Activated CD4-positive, CD25-positive, alpha-beta regulatory T cell treated with anti-CD3 and anti-CD28 coated beads, Interleukin-2, amount 50 U/mL, for 16 hours (primary cell): ENCODE measurements at places on chromosomes 5 and 9.

DNA sequence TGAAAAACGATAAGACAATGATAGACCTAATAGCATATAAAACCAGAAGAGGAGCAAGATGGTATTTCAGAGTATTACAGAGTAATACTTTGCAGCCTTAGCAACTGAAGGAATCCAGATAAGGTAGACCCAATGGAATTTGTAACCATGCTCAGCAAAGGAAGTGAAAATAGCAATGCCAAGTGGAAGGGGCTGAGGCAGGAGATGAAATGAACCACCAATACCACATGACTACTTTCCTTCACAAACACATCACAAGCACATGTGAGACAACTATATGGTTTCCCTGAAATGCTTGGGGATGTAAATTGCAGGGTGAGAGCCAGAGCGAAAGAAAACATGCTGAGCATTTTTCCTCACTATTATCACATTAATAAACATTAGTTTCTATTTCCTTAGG lies 79.8 kb upstream of the MELK start:
- no peak for DNase-seq

GRCh38 chr5:33588654-33589372 lies 148.0 kb downstream of the TARS1 start:
- no peak for DNase-seq

DNA sequence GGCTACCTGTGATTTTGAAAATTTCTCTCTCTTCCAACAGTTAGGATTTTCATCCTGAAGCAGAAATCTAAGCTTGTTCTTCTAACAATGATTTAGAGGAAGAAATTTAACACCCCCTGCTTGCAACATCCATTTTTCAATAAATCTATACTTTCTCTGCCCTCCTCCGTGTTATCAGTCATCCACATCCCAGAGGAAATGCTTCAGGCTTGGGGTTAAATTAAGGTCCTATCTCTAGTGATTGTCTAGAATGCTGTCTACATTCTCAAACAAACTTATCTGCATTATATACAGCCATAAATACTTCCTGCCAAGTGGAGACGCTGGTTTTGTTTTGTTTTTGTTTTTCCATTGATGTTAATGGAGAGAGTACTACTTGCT lies 371.0 kb downstream of the CSNK1G3 start:
- DNase-seq, result no peak

- no peak for DNase-seq
These were observed 133.7 kb downstream of the WNK2 start for GRCh38 chr9:93317495-93318094.

- DNase-seq, result no peak
These were observed 16.0 kb downstream of the SERINC5 start for GRCh38 chr5:80239680-80240367.

- no peak for DNase-seq
These were observed 402.3 kb upstream of the ZNF608 start for GRCh38 chr5:125148706-125149105.

GRCh38 chr9:85639675-85640186 lies 102.0 kb downstream of the AGTPBP1 start:
- no peak for DNase-seq

DNA sequence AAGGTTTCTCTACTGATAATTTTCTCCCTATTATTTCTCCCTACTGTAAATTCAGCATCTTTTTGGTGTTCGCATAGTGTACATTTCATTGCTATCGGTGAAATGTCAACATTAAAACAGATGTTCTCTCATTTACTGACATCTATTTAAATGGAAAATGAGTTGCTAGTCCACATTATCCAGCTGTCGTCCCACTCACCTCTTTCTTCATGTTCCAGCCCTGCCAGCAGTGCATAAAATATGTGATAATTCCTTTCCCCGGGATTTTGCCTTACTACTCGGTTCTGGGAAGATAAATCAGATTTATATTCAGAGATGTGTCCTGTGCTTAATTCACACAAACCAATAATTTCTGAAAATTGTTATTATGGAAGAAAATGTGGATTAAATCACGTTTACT lies 155.8 kb downstream of the MYO10 start:
- DNase-seq, result no peak

DNA sequence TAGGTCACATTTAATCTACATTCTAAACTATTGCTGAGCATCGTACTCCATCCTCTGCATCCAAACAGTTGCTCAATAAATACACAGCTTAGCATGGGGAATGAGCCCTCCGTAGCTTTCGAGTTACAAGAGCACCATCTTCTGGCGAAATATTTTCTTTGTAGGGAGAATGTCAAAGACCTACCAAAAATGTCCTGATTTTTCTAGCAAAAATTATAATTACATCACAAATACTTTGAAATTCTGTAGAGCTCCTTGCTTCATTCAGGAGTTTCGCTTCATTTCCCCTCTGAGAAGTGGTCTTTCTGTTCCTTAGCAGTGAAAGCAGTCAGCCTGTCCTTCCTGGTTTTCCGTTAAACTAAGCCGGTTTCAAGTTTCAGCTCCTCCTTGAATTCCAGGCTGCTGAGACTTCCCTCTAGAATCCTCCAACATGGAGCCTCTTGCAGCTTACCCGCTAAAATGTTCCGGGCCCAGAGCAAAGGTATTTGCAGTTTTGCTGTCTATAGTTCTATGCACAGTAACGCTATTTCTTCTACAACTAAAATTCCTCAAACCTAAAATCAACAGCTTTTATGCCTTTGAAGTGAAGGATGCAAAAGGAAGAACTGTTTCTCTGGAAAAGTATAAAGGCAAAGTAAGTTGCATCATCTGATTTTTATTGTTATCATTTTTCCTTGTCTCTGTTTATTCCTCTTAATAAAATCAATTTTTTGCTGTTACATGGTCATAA lies at the start of gene GPX8:
Gene GPX8 (plus strand): TSS at position 409 of the 730 bp plus-strand sequence. CDS start 22 bp downstream, at position 431.
- DNase-seq, result no peak

GRCh38 chr5:40649463-40650030 lies 30.2 kb upstream of the PTGER4 start:
- no peak for DNase-seq

DNA sequence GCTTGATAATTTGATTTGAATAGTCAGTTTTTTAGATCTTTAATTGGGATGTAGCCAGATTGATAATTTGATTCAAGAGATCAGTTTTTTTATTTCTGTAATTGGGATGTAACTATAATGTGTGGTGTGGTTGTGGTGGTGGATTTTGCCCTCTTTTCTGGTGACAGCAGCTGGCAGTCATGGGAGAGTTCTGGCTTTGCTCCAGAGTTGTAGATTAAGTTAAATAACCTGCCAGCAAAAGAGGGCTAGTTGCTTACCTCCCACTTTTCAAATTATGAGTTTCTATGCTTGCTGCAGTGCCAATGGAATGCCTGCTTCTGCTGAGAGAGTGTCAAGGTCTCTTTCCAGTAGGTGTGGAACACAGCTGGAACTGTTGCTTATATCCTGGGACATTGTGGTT lies 315.1 kb downstream of the CCDC171 start:
- no peak for DNase-seq

- DNase-seq, result no peak
These were observed 62.9 kb downstream of the MAMDC2 start for GRCh38 chr9:70106571-70106970.

DNA sequence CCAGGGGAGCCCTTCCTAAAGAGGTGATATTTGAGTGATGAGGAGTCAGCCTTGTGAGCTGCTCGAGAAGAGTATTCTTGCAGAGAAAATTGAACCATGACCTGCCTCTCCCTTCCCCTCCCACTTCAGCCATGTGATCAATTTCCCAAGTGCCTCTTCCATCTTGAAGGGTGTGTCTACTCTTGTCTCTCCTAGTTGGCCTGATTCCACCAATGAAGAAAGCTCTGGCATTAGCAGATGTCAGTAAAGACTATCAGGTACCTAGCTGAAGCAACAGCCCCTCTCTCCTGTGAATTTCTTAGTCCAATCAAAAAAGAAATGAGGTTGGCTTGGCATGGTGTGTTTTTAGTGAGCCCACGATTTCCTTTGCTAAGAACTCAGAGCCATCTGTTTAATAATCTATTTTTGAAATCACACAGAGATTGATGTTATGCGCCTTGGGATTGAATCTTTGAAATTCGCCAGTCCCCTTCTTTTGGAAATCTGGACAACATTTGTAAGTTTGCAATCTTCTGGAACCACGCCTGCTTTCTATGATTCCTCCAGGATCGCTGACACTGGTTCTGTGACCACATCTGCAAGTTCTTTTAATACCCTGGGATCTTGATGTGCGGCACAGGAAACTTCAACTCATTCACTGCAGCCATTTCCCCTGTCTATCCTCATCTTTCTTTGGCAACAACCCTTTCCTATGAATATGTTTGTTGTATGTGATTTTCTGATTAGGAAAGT lies 404.6 kb downstream of the DMRT2 start:
- DNase-seq, result no peak

DNA sequence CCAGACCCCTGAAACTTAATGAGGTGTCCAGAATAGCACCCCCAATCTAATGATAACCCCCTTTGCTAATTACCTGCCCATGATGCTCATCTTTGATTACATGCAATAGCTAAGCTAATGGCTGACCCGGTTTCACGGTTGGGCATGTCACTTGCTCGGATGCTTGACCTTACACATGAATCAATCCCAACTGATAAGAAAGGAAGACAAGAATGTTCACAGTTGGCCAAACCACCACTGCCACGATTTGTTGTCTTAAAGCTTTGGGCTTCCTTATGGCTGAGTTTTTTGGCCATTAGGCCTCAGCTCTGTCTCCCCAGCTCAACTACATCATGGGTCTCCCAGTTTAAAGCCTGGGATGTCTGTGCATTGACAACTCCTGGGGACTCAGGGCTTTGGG lies 53.1 kb upstream of the TGFBR1 start:
- no peak for DNase-seq

DNA sequence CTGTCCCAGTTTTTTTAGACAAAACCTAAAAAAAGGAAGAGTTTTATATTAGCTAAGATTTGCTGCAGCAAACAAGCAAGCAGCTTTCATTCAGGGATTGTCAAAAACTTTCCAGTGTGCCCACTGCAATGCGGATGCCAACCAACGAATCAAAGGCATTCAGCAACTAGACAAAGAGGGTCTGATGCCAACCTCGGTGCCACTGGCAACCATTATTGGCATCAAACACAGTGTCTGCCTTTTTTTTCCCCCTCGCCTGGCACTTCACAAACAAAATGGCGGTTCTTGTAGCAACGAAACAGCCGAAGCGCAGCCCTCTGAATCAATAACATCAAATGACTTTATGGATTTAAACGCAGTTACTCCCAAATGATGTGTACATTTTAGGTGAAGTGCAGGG lies 10.4 kb downstream of the NFIB start:
- no peak for DNase-seq

DNA sequence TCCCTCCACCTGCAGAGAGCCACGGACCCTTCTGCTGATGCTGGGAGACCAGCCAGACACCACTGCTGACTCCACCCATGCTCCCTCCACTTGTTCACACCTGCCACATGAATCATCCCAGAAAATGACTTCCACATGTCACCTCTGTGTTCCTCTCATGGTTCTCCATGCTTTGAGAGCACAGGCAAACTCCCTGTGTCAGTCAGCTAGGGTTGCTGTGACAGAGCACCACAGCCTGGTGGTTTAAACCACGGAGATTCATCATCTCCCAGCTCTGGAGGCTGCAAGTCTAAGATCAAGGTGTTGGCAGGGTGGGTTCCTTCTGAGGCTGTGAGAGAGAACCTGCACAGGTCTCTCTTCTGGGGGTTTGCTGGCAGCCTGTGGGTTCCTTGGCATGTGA lies 381.4 kb downstream of the GADD45G start:
- no peak for DNase-seq

- no peak for DNase-seq
These were observed 56.0 kb upstream of the PTGER4 start for GRCh38 chr5:40623480-40624420.

DNA sequence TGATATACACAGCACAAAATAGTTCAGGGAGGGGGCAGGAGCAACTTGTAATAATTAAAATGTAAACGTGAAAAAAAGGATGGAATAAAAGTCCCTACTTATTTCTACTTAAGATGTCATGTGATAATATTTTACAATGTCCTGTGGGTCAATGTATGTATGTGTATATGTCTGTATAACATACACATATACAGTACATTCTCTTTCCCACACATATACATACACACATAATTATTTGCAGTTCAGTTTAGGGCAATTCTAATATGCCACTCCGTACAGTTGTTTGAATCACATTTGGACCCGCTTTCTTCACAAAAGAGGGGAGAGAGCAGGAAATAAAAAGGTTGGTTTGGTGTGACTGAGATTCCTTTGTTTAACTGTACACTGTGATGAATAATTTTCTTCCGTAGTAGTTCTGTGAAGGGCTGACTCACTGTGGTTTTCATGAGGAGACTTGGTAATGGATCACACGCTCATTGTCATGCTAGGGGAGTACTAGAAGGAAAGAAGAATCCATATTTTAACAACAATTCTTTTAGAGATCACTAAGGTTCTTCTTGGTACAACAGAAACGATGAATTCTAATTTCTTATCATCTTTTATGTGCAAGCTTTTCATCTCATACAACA lies 26.2 kb upstream of the ACOT12 start:
- no peak for DNase-seq

DNA sequence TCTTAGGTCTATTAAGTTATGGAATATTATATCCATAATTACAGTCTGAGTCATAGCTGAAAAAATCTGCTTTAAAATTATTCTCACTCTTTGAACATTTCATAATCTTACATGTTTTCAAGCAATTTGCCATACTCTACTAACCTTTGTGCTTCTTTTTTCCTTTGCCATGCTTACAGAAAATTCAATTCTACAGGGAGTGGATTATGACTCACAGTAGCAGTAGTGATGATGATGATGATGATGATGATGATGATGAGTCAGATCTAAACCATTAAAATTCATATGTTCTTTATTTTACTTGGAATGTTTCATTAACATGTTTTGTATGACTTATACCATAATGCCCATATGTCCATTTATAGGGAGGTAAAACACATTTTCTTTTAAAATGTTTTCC lies 207.1 kb downstream of the VPS13A start:
- no peak for DNase-seq

DNA sequence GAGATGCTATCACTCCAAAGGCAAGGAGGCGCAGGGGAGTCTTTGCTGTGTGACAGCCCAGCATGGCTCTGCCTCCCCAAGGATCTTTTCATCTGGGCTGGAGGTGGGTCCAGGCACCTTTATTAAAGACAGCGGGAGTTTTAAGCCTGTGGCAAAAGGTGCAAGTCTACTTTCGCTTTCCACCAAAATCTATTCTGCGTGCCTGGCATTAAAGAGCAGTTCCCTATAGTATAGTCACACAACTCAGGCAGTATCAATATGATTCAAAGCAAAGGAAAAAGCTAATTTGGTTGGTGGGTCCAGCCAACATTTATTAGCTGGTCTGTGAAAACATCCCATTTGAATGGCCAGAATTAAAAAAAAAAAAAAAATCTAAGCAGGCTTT lies 398.7 kb downstream of the EBF1 start:
- no peak for DNase-seq
